Breast epithelium (tissue), 4 donors: ENCODE measurements at places on chromosomes 2 and 18.

GRCh38 chr2:169887120-169887519 is 59.9 kb downstream of the UBR3 start:
- no peak for DNase-seq

- DNase-seq = no peak
Measured at GRCh38 chr2:168715849-168716248, 86.6 kb upstream of the NOSTRIN start.

DNA sequence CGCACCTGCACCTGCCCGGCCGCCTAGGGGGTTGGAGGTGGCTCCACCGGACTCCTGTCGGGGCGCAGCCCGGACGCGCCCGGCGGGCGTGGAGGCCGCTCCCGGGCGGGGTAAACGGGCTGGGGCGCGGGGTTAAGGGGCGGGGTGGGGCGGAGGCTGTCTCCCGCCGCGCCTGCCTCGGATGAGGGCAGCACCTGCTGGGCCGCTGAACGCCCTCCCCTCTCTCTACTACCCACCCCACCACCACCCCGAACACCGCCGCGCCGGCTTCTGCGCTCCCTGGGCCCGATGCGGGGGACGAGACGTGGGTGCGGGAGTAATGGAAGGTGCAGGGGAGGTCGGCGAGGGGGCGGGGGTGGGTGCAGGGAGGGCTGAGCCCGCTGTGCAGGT is 224.8 kb upstream of the ID2 start:
- no peak for DNase-seq

DNA sequence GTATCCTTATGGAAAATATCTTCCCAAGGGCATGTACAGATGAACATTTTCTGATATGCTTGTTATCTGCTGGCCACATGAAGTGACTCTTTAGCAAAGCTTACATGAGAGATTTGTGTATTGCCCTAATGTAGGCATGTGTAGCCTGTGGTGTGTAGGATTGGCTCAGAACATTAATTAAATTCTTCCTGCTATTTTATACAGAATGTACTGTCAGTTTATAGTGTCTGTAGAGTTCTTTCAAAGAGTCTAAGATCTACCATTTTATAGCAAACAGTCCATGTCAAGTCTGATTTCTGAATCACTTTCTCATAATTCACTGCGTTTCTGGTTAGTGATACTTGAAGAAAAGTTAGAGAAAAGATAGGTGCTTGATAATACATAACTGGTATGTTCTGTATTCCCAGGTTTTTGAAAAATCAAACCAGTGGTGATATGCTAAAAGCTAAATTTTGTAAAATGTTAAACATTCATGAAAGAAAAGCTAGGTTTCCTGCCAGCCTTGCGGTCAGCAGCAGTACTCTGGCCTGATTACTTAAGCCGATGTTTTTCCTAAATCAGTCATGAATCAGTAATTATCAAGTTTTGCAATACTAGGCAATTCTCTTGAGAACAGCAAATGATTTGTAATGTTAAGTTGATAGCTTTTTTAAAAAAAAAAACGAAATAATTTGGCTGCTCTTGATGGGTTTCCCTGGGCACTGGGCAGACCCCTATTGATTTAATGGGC is 30.9 kb upstream of the EFEMP1 start:
- no peak for DNase-seq
